ENCODE measurements at places on chromosomes 6 and 20.

- no peak for DNase-seq
Observed at GRCh38 chr20:53655625-53656292, 62.1 kb upstream of the ZNF217 start.

DNA sequence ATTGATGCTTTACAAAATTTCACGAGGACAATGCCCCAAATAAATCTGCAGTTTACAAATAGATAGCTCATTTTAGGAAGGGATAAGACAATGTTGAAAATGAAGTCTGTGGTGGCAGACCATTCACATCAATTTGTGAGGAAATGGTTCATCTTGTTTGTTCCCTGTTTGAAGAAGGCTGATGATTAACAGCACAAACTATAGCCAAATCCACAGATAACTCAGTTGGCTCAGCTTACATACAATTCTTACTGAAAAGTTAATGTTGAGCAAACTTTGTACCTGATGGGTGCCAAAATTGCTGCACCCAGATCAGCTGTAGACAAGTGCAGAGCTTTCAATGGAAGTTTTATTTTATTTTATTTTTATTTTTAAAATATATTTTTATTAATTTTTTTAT, 763.9 kb downstream of the DOK5 start:
- no peak for DNase-seq

DNA sequence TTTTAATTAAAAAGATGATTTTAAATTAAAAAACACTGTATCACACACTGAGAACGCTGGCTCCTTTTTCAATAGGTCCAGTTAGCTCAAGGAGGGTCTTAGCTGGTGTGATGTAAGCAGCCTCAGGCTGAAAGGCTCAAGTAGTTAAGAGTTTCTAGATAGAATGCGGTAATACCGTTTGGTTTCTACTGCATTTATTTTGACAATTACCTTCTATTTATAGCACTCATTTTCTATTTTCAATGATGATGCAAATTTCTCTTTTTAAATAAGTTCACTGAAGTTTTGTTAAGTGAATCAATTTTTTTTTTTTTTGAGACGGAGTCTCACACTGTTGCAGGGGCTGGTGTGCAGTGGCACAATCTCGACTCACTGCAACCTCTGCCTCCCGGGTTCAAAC, 87.1 kb downstream of the PREX1 start:
- no peak for DNase-seq

GRCh38 chr20:46767127-46767761, 57.8 kb downstream of the SLC2A10 start:
- no peak for DNase-seq

DNA sequence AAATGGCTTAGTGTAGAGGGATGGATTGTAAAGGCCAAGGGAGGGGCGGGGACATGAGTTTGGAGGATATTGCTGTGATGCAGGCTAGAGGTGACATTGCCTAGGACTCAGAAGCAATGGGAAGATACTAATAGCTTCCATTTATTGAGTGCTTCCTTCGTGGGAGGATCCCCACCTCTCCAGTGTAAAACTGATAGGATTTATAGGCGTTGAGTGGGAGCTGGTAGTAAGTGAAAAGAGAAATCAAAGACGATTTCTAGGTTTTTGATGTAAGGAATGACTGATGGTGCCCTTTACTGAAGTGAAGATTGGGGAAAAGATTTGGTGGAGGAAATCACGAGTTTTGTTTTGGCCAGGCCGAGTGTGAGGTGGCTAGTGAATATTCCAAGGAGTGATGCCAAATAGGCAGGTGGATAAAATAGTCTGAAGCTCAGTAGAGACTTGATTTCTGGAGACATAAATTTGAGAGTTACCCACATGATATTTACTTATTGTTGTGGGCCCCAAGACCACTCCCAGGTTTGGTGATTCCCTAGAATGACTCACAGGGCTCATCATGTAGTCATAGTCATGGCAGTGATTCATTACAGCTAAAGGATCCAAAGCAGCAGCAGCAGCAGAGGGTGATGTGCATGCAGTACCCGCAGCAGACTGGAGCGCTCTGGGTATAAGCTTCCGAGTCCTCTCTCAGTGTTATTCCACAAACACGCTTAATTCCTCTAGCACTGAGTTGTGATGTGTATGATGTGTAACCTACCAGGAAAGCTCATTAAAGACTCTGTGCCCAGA, 10.2 kb downstream of the RPRD1B start:
- DNase-seq: no peak

GRCh38 chr6:149220882-149221773, 96.4 kb upstream of the TAB2 start:
- DNase-seq: no peak

DNA sequence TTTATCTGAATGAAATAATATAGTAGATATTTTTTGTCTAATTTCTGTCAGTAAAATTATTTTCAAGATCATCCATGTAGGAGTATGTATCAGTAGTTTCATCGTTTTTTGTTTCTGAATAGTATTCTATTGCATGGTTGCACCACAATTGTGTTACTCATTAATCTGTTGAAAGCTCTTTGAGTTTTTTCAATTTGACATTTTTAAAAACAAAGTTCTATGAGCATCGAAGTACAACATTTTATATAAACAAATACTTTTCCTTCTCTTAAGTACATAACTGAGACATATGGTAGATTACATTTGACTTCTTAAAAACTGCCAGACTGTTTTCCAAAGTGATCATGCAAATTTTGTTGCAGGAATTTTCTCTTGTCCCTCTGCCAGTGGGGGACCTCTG, 1113.1 kb upstream of the CITED2 start:
- DNase-seq: no peak

Measured in left renal cortex interstitium (tissue), 4 donors.